ENCODE measurements at places on chromosomes 6 and 20.

DNA sequence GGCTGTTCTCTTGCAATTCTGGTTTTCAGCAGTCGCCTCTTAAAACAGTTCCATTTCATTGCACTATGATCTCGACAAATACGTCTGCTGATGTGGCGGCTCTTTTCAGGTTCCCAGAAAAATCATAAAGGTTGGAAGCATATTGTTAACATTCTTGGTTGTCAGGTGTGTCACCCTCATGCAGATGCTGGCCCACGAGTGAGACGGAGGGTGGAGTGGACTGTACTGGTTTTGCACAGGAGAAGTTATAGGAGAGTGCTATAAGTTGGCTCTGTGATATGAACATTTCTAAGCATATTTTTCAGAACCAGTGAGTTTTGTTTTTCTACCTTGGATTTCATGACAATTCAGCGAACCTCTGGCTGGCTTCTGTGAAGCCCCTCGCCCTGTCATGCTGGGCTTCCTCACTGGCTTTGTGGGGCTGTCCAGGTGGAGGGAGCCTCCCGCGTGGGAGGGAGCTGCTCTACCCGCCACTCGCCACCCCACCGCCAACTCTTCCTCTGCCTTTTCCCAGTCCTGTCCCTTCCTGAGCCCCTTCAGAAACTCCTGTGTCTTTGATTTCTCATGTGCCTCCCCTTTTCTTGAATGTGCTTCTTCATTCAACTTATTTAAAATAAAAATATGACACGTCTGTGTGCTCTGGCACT is 10.6 kb downstream of the IRF4 start:
- H3K4me3 ChIP-seq = no peak overlapping the region
- no peak for DNase-seq
- H3K27me3 ChIP-seq = no peaks in the 10 kb centered on the region
- H3K27ac ChIP-seq = no peak overlapping the region
- H3K36me3 ChIP-seq = peaks cover 98% of the 10 kb centered on the region
- peaks cover 71% of the 10 kb centered on the region for H3K4me1 ChIP-seq

DNA sequence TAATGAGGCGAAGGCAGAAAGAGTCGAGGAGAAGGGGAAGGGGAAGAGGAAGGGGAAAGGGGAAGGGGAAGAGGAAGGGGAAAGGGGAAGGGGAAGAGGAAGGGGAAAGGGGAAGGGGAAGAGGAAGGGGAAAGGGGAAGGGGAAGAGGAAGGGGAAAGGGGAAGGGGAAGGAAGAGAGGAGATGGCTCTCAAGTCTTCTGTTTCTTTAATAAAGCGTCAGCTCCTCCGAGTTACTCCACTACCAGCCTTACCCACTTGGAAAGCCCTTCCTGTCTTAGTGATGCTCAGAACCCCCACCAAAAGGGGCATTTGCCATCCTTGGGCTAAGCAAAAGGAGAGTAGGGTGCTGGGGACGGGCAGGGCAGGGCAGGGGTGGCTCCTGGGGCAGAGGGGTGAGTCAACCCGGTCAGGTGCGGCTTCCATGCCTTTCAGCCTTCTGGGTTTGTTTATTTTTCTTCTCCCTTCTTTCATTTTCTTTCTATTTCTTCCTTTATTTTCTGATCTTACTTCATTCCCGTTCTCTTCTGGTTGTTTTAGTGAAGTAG is 476 bp upstream of the CLIC5 start:
- peaks cover 24% of the 10 kb centered on the region for H3K4me1 ChIP-seq
- H3K36me3 ChIP-seq = no peaks in the 10 kb centered on the region
- peak; percentile 16 for DNase-seq
- peak overlapping the region; percentile 66 for H3K4me3 ChIP-seq

DNA sequence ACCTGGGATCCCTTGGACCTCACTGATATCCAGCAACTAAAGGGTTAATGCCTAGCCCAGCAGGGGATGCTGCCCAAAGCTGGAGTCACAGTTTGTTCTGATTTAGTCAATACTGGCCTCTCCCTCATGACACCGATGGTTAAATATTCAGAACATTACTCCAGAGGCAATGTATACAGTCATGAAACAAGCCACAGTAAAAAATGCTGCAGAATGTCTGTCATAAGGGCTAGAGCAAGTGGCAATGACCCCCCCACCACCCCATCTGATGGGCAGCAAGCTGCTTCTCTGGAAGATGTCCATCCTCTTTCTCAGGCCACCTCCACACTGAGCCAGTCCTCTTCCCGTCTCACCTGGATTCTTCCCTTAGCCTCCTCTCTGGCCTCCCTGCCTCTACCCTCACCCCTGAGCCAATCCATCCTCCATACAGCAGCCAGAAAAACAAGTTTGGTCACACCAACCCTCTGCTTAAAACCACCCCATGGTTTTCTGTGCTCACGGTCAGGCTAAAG is 99.0 kb upstream of the KCNG1 start:
- peaks cover 16% of the 10 kb centered on the region for H3K4me1 ChIP-seq
- no peaks in the 10 kb centered on the region for H3K36me3 ChIP-seq
- H3K4me3 ChIP-seq = no peak overlapping the region
- peaks cover 23% of the 10 kb centered on the region for H3K27me3 ChIP-seq

DNA sequence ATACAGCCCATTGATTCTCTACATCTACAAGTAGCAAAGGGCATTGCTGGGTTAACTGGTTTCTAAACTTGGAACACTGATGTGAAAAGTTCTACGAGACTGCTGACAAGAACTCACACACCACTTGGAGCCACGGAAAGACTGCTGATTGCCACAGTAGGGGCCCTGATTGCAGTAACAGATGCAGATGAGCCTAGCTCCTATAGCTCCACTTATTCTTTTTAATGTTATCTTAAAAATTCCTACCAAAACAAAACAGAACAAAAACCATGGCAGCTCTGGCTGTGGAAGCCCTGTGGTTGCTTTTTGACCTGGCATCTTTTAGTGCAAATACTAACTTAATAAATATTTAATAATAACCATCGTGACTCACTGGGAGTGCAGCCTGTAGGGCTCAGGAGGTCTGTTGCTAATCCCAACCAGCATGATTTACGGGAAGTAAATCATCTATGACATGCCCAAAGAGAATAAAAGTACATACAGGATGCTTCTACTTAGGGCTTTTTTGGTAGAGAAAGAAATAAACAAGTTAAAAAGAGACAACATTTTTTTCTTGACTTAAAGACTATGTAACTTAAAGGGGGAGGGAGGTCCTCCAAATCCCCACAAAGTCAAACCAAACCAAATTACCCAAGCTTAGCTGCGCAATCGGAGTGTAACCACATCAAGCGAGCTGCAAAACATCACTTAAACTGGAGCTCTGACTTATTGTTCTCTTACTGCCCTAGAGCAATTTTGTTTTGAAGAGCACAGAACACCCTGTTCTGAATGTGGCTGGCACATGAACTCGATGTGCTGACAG is 87.2 kb downstream of the FKBP5 start:
- H3K27ac ChIP-seq = peak overlapping the region; percentile 24
- peak; percentile 18 for DNase-seq
- H3K4me1 ChIP-seq = peaks cover 17% of the 10 kb centered on the region
- no peaks in the 10 kb centered on the region for H3K27me3 ChIP-seq

DNA sequence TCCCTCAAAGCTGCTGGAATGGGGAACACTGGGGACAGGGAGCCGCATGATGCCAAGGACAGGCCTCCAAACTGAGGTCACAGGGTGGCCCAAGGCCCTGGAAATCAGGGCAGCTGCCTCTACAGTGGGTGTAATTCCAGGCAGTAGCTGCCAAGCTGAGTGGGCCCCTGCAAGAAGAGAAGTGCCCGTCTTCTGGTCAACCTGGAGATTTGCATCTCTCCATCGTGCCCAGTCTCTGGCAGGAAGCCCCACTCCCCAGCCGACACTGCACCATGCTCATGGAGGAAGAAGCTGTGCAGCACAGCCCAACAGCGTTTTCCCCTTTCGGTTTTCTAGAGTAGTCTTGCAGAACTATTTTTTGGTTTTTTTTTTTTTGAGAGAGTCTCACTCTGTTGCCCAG is 2.2 kb upstream of the FAM209A start:
- H3K4me3 ChIP-seq = no peak overlapping the region
- peaks cover 12% of the 10 kb centered on the region for H3K36me3 ChIP-seq
- H3K27ac ChIP-seq = no peak overlapping the region
- H3K4me1 ChIP-seq = no peaks in the 10 kb centered on the region
- no peak for DNase-seq

GRCh38 chr6:106617302-106617701 is 12.0 kb downstream of the RTN4IP1 start:
- H3K36me3 ChIP-seq = peaks cover 19% of the 10 kb centered on the region
- no peak overlapping the region for H3K4me3 ChIP-seq
- no peak overlapping the region for H3K27ac ChIP-seq
- H3K4me1 ChIP-seq = peaks cover 31% of the 10 kb centered on the region

GRCh38 chr20:45607810-45608209 is 21.7 kb upstream of the WFDC10A start:
- no peak overlapping the region for H3K27ac ChIP-seq
- H3K4me1 ChIP-seq = no peaks in the 10 kb centered on the region
- H3K27me3 ChIP-seq = no peaks in the 10 kb centered on the region
- no peaks in the 10 kb centered on the region for H3K36me3 ChIP-seq

DNA sequence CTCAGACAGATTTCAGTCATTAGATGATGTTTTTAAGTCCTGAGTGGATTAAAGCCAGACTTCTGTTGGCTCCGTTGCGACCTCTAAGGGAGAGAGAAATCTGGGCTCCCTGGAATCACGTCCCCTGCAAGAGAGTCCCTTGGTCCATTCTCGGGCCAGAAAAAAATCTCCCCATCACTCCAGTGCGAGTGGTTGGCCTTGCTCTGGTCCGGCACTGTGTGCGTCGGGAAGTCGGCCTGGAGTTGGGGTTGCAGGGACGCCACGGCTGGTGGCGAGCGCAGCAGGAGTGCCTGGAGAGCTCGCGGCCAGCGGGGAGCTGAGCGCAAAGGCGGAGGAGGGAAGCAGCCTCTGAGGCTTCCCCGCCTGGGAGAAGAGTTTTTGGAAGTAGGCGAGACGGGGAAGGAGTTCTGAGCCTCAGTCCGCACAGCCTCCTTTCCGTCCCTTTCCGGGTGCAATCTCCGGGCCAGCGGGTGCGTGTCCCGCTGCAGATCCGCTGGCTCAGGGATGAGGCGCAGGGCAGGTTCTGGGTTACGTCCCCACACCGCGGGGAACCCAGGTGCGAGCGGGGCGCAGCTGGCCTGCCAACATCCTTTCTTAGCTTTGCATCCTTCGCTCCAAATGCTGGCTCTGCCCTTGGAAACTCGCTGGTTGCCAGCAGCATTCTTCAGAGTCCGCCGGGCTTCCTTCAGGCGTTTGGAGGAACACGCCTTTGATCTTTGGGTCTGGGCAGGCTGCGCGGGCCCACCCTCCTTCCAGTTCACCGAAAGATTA is 6.8 kb downstream of the TCF21 start:
- H3K36me3 ChIP-seq = no peaks in the 10 kb centered on the region
- H3K27me3 ChIP-seq = peaks cover 61% of the 10 kb centered on the region
- no peak overlapping the region for H3K4me3 ChIP-seq
- H3K4me1 ChIP-seq = peaks cover 26% of the 10 kb centered on the region

- peaks cover 57% of the 10 kb centered on the region for H3K36me3 ChIP-seq
- DNase-seq = no peak
- H3K27ac ChIP-seq = no peak overlapping the region
These were observed 10.5 kb downstream of the MANBAL start for GRCh38 chr20:37299718-37300528.

- no peaks in the 10 kb centered on the region for H3K36me3 ChIP-seq
- H3K27me3 ChIP-seq = no peaks in the 10 kb centered on the region
- no peak for DNase-seq
- H3K4me3 ChIP-seq = no peak overlapping the region
- no peak overlapping the region for H3K27ac ChIP-seq
These were observed 139.9 kb downstream of the CCDC170 start for GRCh38 chr6:151633526-151634335.

DNA sequence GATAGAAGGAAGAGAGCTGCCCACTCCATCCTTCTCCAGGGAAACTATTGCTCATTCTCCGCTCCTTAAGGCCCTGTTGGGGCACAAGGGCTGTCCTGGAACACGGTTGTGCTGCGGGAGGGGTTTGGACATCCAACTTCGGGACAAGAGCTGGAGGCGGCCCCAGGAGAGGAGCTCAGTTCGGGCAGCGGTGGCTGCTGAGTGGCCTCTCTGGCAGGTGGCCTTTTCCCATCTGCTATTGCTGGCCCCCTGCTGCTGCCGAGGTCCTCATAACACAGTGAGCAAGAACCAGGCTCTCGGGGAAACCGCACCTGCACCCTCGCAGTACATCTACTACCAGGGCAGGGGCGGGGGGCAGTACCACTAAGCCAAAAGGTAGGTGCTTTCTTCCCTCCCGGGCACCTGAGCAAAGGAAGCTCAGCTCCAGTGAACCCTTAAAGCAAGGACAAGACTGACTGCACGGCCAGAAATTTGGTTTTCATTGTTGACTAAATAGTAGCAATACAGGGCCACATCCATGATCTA is 63.7 kb downstream of the PSMG4 start:
- H3K27me3 ChIP-seq = peaks cover 2% of the 10 kb centered on the region
- DNase-seq = no peak
- H3K4me3 ChIP-seq = no peak overlapping the region
- H3K36me3 ChIP-seq = no peaks in the 10 kb centered on the region
- no peak overlapping the region for H3K27ac ChIP-seq
- peaks cover 7% of the 10 kb centered on the region for H3K4me1 ChIP-seq

Measured in B cell (primary cell).